ENCODE measurements at places on chromosomes 7 and 10.

DNA sequence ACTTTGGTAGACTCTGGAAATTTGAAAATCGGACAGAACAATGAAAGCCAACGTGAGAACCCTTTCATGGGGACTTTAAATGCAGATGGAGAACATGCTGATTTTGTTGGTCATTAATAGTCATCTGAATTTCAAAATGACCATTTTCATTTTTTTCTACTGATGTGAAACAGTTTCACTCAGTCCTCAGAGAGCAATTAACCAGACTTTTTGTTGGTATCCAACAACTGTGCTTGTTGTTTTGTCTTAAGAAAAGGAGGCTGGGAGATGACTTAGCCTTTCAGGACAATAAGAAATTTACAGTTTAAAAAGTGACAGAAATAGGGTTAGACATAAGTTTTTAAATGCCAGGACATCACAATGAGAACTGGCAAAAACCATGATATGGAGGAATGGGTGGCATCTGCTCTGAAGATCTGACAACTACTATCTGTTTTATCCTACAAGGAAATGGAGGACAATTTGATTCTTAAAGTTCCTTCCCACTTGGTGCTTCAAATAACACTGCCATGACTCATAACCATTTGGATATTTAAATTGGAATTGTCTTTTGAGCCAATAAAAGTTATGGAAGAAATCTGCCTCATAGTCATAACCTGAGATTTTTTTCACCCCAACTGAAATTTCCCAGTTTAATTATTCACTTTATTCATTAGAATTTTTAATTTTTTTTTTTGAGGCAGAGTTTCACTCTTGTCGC is 87.2 kb upstream of the HPS1 start:
- no peak for DNase-seq

DNA sequence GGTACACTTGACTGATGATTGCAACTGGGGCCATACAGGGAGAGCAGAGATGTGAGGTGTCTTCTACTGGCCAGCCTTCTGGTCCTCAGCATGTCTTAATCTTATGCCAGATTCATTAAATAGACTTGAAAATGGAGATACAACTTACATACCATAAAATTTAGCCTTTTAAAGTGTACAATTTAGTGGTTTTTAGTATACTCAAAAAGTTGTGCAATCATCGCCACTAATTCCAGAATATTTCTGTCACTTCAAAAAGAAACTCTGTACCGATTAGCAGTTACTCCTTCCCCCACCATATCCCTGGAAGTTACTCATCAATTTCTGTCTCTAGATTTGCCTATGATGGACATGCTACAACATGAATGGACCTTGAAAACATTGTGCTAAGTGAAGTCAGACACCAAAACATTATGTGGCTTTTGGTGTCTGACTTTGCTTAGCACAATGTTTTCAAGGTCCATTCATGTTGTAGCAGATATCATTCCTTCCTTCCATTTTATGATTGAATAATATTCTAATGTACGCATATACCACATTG is 53.0 kb downstream of the SH2D4B start:
- DNase-seq = no peak

DNA sequence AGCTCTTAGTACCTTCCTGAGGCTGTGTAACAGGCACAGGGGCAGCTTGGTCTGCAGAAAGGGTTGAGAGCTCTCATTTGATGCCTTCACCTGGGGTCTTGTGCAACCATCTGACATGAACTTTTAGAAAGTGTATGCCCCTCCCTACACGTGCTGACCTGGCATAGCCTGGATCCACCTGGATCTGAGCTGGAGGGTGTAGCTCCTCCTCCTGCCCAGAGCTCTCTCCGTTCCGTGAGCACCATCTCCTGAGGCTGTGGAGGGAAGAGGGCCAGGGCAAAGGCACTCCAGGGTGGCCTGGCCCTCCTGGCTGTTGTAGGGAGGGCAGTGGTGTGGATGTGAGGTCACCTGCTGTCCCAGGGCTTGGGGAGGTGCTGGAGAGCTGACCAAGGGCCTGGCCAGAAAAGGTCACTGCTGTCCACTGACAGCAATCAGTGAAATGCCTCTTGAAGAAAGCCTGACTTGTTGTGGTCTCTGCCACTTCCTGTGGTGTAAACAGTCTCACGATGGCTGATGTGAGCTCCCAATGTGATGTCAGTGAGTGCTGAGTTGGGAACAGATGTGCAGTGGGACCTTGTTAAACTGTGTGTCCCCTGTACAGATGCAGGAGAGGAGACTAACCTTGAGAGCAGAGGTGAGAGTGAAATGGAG is 23.0 kb downstream of the AMZ1 start:
- DNase-seq = no peak

GRCh38 chr7:157775021-157775559 is 438.3 kb downstream of the DNAJB6 start:
- DNase-seq = no peak

DNA sequence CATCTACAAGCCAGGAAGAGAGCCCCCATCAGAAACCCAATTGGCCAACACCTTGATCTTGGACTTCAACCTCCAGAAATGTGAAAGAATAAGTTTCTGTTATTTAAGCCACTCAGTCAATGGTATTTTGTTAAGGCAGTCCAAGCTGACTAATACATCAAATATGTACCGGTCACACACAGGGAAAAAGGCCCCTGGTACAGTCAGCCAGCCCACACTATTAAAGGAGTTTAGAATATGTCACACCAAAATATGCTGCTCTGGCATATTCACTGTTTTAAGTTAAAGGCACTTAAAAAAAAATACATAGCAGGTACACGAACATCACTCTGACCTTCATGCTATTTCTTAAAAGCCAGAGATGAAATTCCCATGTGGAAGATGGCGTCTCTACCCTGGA is 15.2 kb upstream of the CDCA7L start:
- DNase-seq = no peak

- DNase-seq = no peak
Observed at GRCh38 chr7:8561449-8561848, 128.0 kb downstream of the NXPH1 start.

- no peak for DNase-seq
Observed at GRCh38 chr7:5695727-5696345, 85.6 kb downstream of the RNF216 start.

DNA sequence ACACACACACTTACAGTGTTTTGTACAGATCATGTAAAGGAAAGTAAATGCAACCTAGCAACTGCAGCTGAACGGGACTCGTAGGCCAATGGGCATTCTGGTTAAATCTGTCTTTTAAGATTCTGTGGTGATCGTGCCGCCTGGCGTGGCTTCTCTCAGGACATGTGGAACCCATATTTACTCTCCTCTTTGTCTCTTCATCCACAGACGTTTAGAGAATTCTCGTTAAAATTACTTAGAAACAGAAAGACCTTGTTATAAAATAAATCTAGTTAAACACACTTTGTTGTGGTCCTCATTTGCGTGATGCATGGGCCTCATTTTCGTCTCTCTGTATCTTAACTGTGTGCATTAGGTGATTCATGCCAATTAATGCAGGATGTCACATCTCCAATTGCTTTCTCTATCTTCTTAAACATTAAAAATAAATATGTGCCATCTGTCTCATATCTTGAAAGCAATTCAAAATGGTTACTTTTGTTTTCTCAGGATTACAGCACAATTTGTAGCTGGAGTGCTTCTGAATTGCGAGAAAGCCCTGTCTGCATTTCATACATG is 11.5 kb downstream of the KLF6 start:
- no peak for DNase-seq

- DNase-seq = no peak
Observed at GRCh38 chr10:19576576-19576975, 239.7 kb upstream of the PLXDC2 start.

DNA sequence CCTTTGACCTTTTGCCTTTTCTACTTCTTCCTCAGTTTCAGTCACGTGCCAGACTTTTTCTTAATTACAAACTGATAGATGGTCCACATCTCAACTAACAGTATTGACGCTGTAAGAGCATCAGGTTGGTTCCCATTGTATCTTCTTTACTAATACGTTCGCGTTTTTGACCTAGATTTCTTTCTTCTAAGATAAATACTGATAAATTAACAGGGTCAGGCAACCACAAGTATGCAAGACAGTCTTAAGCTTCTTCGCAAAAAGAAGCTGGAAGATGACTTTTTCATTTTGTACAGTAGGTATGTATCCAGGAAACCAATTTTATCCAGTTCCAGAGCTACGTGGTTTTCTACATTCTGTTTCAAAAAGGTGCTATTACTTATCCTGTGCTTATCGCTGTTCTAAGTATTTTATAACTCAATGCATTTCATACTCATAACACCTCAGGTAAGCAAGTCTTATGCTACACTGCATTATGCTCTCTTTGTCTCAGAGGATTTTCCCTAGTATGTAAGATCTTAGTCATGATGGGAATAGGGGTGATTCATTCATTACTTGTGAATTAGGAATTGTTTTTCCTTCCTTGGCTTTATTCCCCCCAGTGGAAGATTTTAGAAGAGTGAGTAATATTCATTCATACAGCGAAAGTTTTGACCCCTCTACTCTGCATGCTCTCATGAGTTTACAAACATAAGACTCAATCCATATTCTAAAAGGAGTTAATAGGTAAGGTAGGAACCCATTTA is 955 bp downstream of the DUS4L start:
- no peak for DNase-seq

DNA sequence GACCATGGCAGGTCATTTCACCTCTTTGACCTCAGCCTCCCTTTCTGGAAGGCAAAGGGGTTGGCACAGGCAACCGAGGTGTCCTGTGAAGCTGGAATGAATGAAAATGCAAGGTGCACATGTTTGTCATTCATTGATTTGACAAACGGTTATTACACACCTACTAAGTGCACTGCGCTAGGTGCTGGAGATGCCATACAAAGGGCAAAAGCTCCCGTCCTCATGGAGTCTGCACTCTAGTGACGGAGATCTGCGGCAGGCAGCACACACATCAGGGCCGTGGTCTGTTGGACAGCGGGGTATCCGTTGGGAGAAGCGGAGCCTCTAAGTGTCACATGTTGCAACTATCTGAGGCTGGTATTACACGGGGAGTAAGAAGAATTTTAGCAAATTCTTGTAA is 44.2 kb downstream of the PRF1 start:
- DNase-seq = no peak

GRCh38 chr10:21634599-21635365 is 100.8 kb downstream of the MLLT10 start:
- DNase-seq = no peak

- no peak for DNase-seq
Observed at GRCh38 chr7:29622335-29623265, 59.0 kb downstream of the PRR15 start.

DNA sequence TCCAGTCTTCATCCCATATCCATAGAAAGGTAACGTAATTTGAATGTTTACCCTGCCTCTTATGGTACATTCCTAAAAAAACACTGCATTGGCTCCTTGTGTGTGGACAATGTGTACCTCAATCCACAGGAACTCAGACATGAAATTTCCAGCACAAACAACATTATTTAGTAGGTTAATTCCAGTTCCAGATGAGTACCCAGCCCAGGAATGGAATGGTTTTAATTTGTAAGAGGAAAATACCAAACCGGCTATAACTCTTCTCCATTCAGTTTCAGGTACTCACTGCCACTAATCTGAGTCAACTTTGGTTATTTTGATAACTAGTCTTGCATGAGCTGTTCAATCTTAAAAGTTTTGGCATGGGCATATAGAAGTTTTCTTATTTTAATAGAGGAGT is 39.0 kb downstream of the TFPI2 start:
- DNase-seq = no peak

DNA sequence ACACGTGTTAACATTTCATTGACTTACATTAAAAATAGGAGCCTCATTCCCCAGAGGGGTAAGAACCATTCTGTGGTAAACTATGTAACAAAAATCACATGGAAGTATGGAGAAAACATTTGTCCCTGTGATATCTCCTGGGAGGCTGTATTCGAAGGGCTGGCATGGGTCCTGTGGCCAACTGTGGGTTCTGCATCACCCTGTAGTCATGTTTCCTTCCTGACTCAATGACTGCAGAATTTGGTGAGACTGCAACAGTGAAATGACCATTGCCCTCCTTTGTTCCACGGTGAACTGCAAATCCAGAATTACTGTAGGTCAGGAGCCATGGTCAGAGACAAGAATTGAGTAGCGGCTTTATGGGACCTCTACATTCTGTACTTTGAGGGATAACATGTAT is 3.6 kb upstream of the ZEB1 start:
- no peak for DNase-seq

GRCh38 chr10:86007171-86007570 is 359.4 kb downstream of the GRID1 start:
- no peak for DNase-seq

- no peak for DNase-seq
Observed at GRCh38 chr10:121664671-121665070, 66.4 kb upstream of the FGFR2 start.

DNA sequence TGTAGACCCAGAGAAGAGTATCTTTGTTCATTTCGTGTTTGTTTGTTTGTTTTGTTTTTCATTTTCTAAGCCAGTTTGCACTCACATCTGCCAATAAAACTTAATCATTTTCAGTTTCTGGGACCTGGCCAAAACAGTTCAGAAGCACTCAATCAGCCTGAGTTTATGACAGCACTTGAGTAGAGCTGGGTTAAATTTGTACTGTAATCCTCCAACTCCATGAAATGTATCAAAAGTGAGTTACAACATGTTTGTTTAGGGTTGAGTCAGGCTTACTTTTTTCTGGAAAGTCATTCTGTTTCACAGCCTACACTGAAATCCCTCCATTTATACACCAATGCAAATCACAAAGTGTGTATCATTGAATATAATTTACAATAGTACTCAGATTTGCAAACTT is 91.9 kb downstream of the ZWINT start:
- no peak for DNase-seq

DNA sequence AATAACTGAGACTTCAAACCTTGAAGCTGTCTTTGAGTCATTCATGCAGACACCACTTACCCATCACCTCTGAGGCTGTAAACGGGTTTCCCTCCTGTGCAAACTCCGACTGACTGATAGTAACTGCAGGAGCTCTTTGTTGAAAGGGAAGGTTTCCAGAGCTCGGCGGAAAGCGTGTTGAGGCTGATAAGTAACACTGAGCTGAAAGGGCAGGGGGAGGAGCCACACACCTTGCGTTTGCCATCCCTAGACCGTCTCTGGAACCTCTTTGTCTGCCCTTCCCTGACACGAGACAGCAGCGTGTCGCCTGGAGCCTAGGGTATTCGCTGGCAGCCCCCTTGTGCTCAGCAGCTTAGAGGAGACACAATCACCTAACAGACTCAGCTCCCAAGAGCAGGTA is 134.0 kb downstream of the PAXIP1 start:
- DNase-seq = no peak

DNA sequence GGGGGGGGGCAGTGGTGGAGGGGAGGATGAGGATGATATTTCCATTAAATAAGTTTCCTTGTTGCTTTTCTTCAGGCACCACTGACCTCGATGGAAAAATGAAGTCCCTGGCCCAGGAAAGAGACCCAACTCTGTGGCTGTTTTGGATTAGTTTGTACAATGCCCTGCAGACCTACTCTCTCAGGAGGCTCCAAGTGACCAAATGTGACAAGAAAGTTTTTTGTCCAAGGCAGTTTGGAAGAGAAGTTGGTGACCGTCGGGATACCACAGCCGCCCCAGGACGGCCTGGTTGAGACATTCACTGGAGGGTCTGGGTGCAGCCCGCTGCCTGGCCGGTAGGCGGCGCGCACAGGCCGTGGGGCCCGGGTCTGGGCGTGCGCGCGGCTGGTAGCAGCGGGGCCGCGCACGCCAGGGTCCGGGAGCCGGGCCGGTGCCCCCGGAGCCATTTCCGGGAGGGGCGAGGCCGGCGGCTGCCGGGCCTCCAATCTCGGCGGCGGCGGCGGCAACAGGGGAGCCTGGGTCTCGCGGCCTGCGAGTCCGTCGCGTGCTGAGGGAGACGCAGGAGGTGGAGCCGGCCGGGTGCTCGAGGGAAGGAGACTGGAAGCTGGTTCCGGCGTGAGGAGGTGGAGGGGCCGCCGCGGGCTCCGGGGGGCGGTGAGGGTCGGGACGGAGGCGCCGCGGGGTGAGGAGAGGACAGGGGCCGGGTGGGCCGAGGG is at the start of gene SGPL1:
Gene SGPL1, plus strand, starts transcription at position 445 of the 716 bp plus-strand sequence. CDS start 906 bp downstream, outside the sequence.
- DNase-seq = peak; percentile 92
